Activated CD8-positive, alpha-beta T cell treated with anti-CD3 and anti-CD28 coated beads for 36 hours (primary cell): ENCODE measurements at places on chromosomes 2 and 18.

DNA sequence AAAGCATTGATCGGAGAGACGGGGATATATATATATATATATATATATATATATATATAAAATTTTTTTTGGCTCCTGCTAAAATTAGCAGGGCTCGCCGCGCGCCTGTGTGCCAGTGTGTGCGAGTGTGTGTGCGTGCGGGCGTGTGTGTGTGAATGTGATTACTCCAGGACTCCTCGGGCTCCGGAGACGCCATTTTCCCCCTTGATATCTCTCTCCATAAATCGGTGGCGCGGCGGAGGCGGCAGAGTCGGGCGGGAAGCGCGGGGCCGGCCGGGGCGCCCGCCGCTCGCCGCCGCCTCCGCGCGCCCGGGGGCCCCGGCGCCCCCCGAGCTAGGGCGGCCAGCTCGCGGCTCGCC is 795 bp upstream of the SETBP1 start:
- DNase-seq, result peak; percentile 69

DNA sequence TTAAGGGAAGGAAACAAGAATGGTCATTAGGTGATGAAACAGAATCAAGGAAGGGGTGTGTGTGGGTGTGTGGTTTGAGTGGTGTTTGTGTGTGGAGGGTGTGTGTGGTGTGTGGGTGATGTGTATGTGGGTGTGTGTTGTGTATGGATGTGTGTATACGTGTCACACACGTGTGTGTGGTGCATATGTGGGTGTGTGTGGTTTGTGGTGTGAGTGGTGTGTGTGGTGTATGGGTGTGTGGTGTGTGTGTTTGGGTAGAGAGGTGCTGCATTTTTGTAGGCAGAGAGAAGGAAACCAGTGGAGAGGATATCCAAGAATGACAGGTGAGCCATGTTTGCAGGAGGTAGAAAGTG is 1.1 kb upstream of the CEP192 start:
- peak; percentile 77 for DNase-seq

DNA sequence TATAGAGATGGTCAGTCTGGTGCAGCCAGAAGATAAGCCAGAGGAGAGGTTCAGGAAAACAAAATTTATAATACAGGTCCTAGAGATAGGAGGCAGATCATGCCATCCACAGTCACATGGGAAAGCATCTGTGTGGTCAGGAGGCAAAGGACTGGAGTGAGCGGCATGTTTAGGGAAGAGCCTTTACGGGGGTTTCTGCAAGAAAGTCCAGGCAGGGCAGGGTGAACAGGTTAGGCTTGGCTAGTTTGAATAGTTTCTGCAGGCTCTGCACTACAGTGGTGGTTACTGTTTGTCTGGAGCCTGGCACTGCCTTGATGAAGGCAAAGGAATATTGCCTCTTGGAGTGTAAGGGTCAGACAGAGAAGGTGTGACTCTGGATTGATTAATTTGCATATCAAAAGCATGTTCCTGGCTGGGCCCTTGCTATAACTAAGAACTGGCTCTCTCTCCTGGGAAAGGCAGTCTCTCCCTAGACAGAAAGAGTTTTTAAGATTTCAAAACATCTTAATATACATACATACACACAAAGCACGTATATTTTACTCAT is 1034.7 kb upstream of the CHAC2 start:
- no peak for DNase-seq

DNA sequence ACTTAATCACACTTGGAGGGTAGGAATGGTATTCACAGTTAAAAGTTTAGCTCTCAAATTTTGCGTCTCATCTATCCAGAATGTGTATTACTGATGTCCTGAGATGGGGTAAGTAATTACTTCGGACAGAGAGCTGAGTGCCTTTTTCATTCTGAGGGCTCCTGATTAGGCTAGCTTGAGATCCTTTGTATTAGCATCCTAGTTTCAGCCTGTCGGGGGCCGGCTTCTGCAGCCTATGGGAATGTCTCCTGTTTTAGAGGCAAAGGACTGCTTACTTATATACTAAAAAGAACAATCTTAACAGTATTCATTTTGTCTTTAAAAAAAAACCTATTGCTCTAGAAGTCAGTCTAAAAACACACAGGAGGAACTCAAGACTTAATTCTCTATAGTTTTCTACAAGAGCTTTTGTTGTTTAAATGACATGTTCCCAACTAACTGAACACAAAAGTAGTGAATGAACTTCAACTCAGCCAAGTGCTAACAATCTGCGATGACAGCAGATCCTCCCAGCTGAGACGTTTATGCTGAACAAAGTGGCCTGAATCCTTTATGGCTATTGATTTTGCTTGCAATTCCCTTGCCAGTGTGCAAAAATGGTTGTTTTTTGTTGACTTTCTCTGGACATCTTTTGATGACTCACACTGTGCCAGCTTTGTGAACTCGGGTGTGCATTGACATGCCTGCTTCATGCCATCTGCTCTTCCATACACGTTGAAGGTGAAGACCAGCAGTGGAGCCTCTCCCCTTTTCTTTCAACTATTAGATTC is 118.7 kb downstream of the LYPD6B start:
- no peak for DNase-seq
